Stimulated activated CD4-positive, alpha-beta T cell treated with anti-CD3 and anti-CD28 coated beads, Interleukin-12 subunit alpha, Interleukin-12 subunit beta, amount 100 ng/mL, for 24 hours (primary cell): ENCODE measurements at places on chromosomes 5 and 9.

DNA sequence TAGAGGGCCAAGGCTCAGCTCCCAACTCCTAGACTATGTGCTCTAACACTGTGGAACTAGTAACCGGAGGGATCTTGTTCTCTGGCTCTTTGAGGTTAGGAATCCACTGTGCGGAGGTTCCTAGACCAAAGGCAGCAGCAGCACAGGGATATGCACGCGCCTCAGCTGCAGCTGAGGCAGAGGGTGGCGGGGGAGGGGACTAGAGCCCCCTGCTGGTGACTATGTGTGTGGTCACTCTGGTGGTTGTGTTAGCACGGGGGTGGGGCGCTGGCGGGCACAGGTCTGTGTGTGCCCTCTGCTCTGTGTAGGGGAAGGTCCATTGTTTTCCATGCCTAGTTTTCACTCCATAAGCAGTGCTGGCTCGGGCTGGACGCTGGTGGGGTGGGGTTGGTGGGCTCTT is 458.0 kb upstream of the IZUMO3 start:
- DNase-seq, result no peak

DNA sequence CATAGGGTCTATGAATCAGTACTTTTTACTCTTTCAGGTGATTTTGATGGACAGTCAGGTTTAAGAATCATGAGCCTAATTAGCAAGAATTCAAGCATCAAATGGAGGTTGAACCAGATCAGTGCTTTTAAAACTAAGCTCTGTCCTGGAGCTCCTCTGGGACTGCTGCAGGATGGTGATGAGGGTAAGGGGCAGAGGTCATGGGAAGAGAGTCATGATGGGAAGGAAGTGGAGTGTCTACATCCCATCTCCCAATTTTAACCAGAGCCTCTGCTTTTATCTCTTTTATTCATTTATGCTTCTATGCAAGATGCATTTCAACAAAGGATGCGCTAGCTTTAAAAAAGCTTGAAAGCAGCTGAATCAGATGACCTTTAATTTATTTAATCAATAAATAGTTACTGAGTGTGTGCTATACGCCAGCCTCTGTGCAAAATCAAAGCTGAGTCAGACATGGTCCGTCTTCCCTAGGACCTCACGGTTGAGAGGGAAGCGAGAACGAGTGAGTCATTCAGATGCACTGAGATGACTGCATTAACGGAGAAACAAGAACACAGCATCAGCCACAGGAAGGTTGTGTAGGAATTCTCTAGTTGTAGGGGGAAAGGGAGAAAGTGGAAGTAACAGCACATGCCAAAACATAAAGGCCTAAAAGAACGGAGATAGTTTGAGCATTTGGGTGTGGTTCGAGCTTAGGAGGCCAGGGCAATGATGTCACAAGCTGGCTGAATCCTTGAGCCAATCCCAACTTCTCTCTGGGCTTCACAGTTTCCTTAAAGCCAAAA is 441.6 kb upstream of the BRINP1 start:
- no peak for DNase-seq

DNA sequence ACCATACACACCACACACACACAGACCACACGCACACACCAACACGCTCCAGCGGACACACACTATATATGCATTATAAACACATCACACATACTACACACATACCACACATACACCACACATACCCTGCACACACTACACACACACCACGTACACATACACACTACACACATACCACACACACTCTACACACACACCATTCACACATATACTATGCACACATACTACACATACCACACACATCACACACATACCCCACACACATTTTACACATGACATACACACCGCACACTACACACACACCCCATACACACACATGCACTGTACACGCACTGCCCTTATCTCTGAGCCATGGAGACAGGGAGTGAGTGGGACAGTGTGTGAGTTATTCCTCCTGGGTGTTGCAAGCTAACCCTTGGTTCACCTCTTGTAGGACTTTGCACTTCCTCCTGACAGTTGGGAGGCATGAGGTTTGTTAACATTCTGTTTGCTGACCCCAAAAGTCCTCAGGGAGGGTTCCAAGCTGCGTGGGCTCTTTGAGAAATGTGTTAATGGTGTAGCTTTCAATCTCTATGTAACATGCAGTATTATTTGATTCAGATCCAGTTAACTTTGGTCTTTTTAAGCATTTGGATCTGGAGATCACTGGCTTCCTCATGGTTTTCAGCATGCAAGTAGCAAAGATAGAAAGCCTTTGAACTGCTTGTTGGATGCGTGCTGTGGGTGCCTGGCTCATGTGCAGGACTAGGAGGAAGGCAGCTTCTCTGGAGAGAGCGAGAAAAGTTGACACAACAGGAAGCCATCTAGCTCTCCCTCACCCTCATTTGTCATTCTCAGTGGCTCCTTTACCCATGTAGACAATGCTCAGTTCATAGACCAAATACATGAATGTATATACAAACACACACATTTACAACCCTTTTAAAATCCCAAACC is 13.7 kb downstream of the IL31RA start:
- DNase-seq, result no peak

- no peak for DNase-seq
Measured at GRCh38 chr5:133996683-133997252, 8.0 kb downstream of the VDAC1 start.

DNA sequence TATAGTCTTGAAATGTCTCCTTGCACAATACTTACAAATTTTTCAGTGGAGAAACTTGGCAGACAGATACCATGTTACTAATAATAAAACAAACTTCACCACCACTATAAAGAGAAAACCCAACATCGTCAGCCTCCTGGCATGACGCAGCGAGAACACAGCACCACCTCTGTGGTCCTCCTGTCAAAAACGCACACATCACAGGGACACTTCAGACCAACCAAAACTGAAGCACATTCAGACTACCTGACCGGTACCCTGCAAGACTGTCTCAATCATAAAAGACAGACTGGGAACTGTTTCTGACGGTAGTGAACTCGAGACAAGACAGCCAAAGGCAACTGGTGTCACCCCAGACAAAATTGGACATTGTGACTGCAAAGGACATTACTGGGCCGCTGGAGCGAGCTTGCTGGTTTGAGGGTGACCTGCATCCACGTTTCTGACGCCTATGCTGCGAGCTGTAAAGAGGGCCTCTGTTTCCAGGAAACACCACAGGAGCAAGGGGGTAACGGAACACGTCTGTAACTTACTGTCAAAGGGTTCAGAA is 34.4 kb downstream of the NSUN2 start:
- DNase-seq, result no peak

GRCh38 chr9:112720113-112720780 is 2.3 kb upstream of the INIP start:
- no peak for DNase-seq

DNA sequence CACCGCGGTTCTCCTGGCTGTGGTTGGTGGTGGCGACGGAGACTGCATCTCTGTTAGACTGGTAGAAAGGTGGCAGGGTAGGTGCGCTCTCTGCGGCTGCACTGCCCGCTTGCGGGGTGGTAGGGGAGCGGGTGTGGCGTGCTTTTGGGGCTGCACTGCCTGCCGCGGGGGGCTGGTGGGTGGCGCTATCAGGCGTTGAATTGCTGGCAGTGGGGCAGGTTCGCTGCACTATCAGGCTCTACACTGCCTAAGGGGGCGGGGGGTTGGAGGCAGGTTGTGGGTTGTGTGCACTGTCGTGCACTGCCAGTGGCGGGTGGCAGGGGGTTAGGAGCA is 21.0 kb upstream of the TRIM52 start:
- DNase-seq, result no peak

- DNase-seq, result no peak
Measured at GRCh38 chr5:143215690-143216089, 187.8 kb downstream of the NR3C1 start.

GRCh38 chr5:168525856-168526255 is 3.2 kb upstream of the FBLL1 start:
- DNase-seq, result no peak

DNA sequence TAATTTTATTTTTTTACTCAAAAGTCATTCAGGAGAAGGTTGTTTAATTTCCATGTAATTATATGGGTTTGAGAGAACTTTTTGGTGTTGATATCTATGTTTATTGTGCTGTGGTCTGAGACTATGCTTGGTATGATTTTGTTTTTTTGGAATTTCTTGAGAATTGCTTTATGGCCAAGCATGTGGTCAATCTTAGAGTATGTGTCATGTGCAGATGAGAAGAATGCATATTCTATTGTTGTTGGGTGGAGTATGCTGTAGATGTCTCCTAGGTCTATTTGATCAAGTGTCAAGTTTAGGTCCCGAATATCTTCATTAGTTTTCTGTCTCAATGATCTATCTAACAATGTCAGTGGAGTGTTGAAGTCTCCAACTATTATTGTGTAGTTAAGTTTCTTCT is 134.9 kb downstream of the HMHB1 start:
- DNase-seq, result no peak

DNA sequence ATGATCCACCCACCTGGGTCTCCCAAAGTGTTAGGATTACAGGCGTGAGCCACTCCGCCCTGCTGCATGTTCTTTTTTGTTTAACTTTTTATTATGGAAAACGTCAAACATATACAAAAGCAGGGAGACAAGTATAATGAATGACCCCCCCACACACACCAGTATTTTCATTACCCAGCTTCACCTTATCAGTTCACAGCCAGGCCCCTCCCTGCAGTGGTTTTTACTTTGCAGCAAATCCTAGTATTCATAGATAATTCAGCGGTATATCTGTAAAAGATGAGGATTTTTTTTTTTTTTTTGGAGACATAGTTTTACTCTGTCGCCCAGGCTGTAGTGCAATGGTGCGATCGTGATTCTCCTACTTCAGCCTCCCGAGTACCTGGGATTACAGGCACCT is 2.3 kb downstream of the POMT1 start:
- DNase-seq, result no peak

- DNase-seq, result no peak
Measured at GRCh38 chr9:128798896-128799295, 11.8 kb downstream of the TBC1D13 start.

DNA sequence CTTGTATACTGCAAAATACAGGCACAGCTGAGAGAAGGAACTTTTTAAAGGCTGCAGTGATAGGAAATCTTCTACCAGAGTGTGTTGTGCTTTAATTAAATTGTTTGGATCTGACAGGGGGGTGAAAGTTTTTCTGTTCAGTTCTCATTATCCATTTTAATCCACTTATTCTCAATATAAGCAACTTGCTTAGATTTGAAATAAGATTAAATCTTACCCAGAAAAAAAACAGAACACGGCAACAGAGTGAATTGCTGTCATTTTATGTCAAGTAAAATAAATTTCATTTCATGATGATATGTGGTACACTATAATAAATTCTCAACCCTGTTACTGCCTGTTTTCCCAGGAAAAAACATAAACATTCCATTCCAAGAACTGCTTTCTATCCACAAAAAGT is 37.1 kb upstream of the CAMK4 start:
- DNase-seq, result no peak

GRCh38 chr5:39605145-39605544 is 180.4 kb upstream of the DAB2 start:
- DNase-seq, result no peak

- no peak for DNase-seq
Measured at GRCh38 chr5:173328844-173329490, 753 bp upstream of the STC2 start.
